ENCODE measurements at places on chromosomes 5 and 9.

GRCh38 chr9:33676746-33677505 lies 118.4 kb upstream of the PRSS3 start:
- DNase-seq = no peak

- DNase-seq = no peak
Measured at GRCh38 chr5:155676967-155677366, 650.0 kb upstream of the SGCD start.

DNA sequence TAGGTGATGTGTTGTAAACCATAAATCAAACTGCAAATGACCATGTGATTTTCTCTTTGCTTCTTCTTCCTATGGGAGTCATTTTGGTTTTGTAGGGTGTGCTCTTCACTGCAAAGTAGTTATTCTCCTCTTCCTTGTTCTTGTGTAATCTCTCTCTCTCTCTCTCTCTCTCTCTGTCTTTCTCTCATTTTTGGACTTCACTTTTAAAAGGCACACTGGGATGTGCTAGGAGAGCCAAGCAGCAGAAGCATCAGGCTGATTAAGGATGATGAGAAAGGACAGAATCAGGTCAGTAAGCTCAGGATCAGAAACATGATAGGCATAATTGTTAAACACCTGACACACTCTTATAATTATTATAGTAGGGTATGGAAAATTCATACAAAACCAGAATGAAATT lies 505.3 kb upstream of the ZNF608 start:
- no peak for DNase-seq

DNA sequence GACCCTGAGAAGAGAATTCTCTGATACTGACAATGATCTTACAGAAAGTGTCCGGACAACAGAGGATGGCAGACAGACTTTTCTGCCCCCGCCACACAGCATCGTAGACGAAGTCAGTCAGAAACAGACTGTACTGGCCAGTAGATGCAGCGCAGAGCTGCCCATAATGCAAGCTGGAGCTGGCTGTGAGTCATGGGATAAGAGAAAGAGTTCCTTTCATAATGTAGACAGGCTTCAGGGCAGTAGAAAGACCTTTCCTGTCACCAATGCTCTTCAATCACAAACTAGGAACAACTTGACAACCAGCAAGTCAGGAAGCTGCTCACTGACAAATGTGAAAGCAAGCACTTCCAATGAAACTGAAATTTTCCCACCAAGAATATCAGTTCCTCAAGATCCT lies 5.1 kb downstream of the SPATA31D1 start:
- no peak for DNase-seq

- no peak for DNase-seq
Measured at GRCh38 chr9:137664676-137665075, 45.9 kb downstream of the EHMT1 start.

DNA sequence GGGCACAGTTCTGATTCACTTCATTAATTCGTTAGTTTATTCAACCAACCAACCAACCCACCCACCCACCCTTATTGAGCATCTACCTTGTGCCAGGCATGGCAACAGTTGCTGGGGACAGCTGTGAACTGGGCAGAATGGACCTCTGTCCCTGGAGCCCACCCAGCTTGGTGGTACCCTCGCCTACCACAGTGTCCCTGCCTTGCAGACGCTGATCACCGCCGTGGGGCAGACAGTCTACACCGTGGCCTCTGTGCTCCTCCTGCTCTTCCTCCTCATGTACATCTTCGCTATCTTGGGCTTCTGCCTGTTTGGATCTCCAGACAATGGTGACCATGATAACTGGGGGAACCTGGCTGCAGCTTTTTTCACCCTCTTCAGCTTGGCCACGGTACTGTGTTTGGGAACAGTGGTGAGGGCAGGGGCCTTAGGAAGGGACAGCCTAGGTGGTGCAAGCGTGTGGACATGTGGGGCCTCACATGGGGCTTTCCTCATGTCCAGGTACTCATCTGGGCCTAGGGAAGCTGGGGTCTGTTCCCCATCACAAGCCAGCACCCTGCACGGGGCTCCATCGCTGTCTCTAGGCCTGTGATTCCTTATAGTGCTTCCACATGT lies 26.2 kb downstream of the PITX1 start:
- no peak for DNase-seq
